ENCODE measurements at places on chromosomes 7 and 10.

- DNase-seq: peak; percentile 85
These were observed 2.8 kb upstream of the FLNC start for GRCh38 chr7:128827248-128827958.

- no peak for DNase-seq
These were observed 192.3 kb downstream of the REEP3 start for GRCh38 chr10:63713191-63714144.

DNA sequence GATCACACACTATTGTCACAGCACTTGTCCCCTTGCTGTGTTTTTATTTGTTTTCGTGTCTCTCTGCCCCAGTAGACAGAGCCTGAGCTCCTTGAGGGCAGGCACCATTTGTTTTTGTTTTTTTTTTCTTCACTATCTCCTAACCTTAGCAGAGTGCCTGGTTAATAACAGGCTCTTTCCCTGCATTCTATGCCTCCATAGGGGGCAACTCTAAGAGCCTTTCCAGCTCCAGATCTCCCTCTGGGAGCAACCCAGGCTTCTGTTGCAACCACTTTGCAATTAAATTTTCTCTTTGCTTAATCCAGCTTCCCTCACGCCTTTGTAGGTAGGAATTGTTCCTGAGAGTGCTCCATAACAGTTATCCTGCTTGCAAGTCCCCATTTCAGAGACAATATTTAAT is 148.4 kb downstream of the PLXDC2 start:
- no peak for DNase-seq

GRCh38 chr10:50416181-50416824 is 165.0 kb upstream of the ASAH2 start:
- no peak for DNase-seq

- no peak for DNase-seq
These were observed 41.1 kb upstream of the TMEM213 start for GRCh38 chr7:138756591-138757242.

GRCh38 chr7:47576031-47576865 is 5.7 kb downstream of the TNS3 start:
- peak; percentile 66 for DNase-seq

GRCh38 chr7:112056409-112056808 is 149.8 kb downstream of the DOCK4 start:
- DNase-seq: peak; percentile 7

GRCh38 chr7:148906707-148907498 is 22.8 kb upstream of the EZH2 start:
- DNase-seq: no peak

DNA sequence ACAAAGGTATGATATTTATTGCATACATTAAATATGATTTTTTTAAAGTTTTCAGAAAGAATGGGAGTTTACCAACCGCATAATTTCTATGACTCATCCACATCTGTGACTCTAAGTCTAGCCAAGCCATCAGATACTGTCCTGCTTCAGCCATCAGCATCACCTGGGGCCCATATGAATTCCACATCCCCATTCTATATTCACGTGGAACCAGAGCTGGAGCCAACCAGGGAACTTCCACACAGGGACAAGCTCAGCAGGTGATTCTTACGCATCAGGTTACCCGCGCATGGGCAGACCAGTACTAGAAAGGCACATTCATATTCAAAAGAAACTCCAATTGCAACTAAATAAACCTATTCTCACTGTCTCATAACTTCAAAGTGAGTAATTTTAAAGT is 817.7 kb upstream of the IGFBP3 start:
- no peak for DNase-seq

- no peak for DNase-seq
These were observed 91.2 kb downstream of the RALA start for GRCh38 chr7:39714447-39715091.

GRCh38 chr7:118696879-118697278 is 472.4 kb downstream of the ANKRD7 start:
- DNase-seq: no peak

DNA sequence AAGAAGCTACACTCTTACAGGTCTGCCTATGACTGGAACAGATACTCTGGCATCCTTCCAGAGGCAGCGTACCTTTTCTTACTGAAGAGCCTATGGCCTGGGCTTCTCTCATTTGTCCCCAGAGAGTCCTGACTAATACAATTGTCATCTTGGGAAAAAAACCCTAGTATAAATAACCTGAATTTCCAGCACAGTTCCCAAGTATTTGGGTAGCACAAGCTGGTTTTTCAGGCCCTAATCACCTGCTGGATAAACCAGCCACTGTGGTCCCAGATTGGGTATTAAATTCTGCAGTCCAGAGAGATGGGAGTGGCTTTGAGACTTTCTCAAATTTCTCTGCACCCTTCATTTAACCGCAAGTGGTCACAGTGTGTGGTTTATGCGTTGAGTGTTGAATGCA is 186.8 kb upstream of the NEBL start:
- DNase-seq: no peak
